ENCODE measurements at places on chromosomes 3 and 15.

DNA sequence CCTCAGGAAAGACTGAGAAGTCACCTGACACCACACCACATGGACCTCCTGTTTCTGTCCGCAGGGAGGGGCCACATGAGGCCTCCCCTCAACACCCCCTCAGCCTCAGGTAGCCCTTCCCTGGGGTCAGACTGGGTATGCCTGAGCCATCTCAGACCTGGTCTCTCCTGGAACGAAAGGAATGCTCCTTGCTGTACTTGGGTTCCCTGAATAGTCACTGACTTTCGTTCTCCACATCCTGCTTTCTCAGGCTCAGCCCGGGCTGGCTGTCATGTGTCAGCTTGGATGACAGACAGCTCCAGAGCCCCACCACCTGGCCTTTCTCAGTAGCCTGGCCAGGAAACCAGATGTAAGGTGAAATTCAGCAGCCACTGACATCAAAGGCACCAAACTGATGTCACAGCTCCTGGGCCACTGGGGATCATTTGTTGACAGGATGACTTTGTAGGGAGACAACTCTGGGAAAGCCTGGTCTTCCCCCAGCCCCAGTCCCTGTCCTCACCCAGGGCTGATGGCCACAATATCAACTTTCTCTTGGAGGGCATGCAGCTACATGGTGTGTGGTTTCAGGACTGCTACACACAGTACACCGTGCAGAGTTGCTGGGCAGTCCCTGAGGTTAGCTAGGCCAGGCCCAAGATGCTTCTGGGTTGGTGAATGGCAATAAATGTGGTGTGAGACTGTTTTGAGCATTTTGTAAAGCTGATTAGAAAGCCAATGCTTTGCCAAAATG lies 141.4 kb upstream of the MRPS22 start:
- no peak for DNase-seq

- no peak for DNase-seq
Measured at GRCh38 chr3:125401402-125401801, 26.3 kb upstream of the ZNF148 start.

DNA sequence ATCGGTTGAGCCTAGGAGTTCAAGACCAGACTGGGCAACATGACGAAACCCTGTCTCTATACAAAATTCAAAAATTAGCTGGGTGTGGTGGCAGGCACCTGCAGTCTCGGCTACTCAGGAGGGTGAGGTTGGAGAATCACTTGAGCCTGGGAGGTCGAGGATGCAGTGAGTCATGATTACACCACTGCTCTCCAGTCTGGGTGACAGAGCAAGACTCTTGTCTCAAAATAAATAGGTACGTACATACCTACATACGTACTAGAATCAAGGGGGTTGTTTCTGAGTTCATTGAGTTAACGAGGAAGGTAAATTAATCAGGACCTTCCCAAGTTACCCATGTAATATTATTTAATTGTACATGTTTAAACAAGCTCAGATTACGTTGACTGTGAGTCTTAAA lies 97.5 kb downstream of the CHL1 start:
- no peak for DNase-seq

DNA sequence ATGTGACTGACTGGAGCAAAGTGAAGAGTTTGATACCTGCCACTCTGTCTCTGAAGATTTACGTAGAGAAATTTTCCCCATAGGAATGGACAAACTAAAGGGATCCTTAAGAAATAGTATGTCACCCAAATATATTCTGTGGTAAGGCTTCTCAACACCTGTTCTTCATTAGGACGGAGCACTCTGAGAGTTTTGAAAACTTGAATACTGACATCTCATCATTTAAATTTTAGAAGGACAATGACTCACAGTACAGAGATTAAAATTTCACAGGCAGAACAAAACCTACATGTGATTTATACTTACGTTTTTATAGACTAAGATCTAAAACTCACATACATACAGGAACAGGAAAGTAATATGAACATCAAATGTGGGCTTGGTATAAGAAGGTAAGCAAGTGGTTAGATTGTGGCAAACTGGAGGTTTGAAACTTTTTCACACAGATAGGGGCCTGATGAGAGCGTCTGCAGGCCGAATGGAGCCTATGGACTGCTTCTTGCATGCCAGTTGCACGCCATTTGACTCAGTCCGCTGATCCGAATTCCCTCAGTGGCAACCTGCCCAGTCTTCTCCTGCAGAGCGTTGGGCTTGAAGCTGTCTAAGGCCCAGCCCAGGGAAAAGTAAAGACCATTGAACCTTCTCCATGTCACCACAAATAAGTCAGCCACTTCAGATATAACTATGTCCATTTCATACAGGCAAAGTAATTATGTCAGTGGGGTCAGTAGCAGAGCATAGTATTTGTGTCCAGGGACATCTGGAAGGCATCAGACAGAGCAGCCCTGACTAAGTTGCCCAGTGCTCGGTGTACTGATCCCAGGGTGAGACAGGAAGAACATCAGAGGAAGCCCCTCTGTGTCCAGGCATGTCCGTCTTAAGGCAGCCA lies 45.7 kb downstream of the ZBTB38 start:
- no peak for DNase-seq

DNA sequence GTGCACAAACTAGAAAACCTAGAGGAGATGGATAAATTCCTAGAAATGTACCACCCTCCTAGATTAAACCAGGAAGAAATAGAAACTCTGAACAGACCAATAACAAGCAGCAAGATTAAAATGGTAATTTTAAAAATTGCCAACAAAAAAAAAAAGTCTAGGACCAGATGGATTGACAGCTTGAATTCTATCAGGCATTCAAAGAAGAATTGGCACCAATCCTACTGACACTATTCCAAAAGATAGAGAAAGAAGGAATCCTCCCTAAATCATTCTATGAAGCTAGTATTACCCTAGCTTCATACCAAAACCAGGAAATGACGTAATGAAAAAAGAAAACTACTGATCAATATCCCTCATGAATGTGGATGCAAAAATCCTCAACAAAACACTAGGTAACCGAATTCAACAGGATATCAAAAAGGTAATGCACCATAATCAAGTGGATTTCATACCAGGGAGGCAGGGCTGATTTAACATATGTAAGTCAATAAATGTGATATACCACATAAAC lies 10.1 kb upstream of the CCR1 start:
- no peak for DNase-seq

Data from mesothelial cell of epicardium (in vitro differentiated cells).